ENCODE measurements at places on chromosomes 4 and X.

DNA sequence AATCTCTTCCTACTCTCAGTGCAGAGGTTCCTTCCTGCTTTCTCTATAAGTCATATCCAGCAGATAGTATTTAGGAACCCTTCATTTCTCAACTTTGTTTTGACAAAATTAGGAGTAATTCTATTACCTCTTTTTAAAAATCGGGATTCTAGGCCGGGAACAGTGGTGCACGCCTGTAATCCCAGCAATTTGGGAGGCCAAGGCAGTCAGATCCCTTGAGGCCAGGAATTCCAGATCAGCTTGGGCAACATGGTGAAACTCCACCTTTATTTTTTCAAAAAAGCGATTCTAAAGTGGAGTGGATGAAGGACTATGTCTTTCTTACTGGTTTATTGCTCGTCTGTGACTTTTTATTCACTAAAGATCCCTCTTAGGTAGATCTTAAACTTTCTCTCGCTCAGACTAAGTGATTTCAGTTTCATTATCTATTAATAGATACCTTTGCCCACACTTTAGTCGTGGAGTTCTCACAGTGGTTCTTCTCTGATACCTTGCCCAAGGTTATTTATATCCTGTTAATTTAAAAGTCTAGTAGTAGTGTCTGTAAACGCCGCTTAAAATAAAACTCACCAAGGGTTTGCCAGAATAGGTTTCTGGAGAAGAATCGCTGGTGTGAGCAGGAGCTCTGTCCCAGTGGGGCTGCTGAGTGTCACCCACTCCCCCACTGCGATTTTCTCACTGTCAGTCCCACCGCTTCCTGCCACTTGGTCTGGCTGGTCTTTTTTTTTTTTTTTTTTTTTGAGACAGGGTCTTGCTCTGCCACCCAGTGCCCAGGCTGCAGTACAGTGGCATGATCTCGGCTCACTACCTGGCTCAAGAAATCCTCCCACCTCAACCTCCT lies 27.0 kb upstream of the TMEM131L start:
- peak; percentile 20 for DNase-seq

DNA sequence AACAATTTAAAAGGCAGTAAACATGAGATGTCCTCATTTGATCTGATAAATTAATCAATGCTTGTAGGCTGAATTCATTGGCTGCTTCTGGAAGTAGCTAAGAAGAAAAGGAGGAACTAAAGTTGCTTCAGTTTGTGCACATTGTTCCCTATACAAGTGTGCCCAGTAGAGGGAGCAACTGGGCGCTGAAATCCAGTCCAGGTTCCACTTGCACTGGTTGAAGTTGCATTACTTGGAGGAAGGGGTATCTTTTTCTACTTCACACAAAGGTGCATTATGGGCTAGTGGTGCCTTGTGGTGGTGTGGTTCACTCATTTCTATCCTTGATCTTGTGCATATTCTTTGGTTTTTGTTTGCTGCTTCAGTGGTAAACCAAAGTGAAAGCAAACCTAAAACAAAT lies 67.9 kb upstream of the SOX3 start:
- no peak for DNase-seq

- DNase-seq: no peak
These were observed 23.8 kb upstream of the ADH7 start for GRCh38 chr4:99458911-99459447.

DNA sequence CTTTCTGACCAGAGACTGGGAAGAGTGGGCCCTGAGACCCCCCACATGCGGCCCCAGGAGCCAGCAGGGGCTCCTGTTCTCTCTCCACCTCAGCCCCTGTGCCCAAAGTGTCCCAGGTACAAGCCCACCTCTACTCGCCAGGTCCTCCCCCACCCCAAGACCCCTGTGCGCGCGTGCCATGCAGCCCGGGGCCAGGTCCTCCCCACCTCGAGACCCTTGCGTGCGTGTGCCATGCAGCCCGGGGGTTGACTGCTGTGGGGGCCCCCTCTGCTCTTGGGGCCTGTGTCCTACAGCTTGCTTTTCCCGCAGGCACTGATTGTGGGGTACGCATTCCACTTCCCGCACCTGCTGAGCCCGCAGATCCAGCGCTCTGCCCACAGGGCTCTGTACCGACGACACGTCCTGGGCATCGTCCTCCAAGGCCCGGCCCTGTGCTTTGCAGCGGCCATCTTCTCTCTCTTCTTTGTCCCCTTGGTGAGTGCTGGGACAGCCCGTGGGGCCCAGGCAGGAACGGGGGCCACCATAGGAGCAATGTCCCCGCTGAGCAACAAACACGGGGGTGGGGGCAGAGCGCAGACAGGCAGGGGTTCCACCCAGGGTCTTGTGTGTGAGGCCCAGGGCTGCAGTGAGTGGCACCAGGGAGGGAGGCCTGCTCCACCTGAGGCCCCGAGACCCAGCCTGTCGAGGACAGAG lies 20.3 kb downstream of the DGKQ start:
- no peak for DNase-seq

DNA sequence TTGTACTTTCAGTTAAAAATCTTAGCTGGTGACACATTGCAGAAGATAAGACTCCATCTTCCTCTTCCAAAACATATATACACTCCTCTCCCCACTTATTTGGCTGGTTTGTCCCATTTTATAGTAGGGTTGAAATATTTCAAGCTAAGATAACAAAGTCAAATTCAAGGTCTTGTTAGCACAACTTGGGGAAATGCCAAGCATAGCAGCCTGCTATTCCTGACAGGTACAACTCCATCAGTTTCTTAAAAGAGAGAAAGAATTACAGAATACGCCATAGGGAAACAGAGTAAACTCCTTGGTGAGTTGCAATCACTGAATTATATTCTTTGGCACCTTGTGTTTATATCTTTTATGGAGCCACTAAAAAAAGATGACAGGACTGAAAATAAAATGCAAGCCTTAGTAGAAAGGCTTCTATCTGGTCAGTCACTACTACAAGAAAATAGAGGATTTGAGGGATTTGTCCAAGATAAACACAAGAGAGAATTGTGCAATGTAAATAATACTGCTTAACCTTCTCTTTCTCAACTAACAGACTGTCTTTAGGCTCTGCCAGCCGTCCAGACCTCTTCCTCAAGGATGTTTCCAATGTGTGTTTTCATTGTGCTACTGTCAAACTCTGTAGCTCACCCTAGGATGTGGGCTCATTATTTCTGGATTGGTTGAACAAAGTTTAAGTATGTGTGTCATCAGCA lies 170.3 kb downstream of the VEGFC start:
- no peak for DNase-seq

DNA sequence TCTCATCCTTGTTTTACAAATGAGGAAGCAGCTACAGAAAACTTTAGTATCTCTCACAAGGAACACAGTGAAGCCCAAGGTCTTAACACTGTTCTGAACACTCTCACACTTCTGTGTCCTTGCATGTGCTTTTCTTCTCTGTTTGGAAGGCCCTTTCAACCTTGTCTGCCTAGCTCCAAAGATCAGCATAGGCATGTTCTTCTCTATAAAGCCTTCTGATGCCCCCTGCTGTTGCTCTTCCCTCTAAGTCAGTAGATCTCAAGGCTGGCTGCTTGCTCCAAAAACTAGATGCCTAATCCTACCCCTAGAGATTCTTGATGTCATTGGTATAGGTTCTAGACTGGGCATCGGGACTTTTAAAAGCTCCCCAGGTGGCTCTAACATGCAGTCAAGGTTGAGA lies 5.9 kb downstream of the APOO start:
- peak; percentile 4 for DNase-seq

- no peak for DNase-seq
These were observed 140.1 kb downstream of the BTC start for GRCh38 chr4:74654230-74654681.

DNA sequence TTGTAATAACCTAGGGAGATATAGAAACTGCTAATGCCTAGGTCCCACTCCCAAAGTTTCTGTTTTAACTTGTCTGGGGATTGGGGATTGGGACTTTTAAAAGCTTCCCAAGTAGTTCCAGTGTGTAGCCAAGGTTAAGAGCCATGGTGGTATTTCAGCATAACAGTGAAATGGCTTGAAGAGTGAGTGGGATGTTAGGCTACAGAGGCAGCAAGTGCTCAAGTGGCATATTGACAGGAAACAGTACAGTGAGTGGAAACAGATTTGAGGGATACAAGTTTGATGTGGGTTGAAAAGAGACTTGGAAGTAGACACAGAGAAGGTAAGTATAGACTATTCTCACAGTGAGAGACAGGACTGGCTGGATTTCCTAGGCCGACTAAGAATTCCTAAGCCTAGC lies 217.6 kb upstream of the CNKSR2 start:
- DNase-seq: no peak

DNA sequence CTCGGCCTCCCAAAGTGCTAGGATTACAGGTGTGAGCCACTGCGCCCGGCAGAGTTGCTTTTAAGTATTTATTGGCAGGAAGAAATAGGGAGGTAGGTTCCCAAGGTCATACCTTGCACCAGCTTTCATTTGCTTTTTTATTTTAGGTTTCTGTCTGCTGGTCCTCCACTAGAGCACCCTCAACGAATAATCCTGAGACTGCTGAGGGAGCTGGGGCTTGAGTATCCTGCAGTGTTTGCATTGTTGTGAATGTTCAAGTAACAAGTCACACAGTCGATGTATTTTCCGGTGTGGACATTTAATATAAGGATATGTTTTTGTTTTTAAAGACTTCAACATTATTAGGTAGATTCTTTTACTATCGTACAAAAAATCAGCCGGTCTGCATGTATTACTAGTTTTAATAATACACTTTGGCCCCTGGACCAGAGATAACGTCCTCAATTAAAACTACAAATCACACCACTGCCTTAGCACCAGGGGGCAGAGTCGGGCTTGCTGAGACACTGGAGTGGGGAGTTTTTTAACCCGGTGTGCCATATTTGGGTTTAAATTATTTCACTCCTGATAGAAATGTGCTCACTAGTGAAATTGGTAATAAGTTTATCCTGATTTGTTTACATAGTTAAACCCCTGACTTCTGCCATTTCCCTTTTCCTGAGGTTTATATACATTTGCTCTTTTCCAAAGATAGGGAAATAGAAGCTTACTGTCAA lies 11.6 kb downstream of the SMIM20 start:
- DNase-seq: no peak

DNA sequence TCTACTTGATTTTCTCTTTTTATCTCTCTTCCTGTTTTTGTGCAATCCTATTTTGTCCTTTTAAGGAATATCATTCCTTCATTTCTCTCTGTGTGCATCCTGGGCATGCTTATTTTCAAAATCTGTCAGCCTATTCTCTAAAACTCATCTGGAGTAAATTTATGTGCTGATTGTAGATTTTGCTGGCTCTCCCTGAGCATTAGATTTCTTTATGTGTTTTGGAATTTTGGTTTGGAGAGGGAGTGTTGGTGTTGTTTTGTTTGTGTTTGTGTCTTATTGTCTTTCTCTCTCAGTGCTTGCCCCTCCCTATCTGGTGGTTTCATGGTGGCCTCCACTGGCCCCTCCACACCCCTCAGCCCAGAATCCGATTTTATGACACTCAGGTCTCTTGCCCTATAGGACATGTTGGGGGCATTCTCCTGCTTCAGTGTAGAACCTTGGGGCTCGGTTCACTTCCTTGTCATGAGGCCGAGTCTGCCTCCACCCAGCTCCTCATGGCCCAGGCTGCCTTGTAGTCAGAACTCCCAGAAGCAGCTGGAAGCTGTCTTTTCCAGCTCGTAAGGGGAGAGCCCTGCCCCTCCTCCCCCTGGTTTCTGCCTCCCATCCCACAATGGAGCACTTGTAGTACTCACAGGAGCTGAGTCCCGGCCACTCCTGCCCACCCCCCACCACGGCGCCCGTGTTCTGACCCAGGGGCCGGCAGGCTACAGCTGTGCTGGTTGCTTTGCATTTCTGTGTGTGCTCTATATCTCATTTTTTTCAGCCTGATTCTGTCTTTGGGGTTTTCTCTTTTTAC lies 24.5 kb upstream of the PJA1 start:
- DNase-seq: no peak
